IPS DF 19.7 (cell line): ENCODE measurements at places on chromosomes 11 and 22.

DNA sequence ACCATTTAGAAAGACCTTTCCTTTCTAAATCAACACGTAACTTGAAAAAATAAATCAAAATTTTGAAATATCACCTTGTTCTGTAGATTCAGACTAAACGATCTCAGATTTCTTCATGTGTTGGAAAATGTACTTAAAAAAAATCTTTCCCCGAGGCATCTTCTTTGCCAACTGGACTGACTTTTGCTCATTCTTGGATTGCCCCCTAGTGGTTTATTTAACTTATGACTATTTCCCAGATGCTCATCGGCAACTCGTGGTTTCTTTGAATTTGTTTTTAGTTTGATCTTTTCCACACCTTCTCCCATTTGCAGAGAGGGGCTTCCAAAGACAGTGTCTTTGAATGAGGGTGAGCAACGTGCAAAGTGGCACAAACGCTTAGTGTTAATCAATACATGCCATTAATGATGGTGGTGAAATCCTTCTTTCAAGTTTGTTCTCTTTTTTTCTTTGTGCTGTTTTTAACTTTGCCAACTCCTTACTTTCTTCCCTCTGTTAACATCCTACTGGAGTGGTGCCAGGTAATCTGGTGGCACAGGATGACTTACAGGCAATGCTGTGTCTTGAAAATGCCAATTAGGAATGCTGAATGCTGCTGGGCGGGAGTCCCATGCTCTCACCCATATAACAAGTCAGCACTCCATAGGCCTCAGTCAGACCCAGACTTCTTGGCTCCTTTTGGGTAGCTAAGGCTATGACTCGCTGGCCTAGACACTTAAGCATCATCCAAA, 18.3 kb downstream of the PRSS23 start:
- DNase-seq, result no peak

DNA sequence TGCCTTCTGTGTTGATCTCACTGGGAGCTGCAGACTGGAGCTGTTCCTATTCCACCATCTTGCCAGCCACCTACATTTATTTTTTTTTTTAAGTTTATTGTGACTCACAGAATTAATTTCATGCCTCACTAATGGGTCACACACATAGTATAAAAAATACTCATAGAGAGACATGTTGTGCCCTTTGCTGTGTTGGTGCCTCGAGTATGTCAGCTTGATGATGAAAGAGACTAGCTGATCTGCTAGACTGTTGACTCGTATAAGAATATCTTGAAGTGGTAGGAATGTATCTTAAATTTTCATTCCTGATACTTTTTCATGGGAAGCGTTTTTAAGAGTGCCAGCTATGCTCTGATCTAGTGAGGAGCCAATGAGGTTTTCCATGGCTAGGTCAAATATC, 28.6 kb upstream of the AMPD3 start:
- no peak for DNase-seq

- DNase-seq, result no peak
These were observed 76.7 kb upstream of the SYT9 start for GRCh38 chr11:7175007-7175406.

GRCh38 chr11:134350381-134350780, 18.6 kb downstream of the GLB1L2 start:
- no peak for DNase-seq

DNA sequence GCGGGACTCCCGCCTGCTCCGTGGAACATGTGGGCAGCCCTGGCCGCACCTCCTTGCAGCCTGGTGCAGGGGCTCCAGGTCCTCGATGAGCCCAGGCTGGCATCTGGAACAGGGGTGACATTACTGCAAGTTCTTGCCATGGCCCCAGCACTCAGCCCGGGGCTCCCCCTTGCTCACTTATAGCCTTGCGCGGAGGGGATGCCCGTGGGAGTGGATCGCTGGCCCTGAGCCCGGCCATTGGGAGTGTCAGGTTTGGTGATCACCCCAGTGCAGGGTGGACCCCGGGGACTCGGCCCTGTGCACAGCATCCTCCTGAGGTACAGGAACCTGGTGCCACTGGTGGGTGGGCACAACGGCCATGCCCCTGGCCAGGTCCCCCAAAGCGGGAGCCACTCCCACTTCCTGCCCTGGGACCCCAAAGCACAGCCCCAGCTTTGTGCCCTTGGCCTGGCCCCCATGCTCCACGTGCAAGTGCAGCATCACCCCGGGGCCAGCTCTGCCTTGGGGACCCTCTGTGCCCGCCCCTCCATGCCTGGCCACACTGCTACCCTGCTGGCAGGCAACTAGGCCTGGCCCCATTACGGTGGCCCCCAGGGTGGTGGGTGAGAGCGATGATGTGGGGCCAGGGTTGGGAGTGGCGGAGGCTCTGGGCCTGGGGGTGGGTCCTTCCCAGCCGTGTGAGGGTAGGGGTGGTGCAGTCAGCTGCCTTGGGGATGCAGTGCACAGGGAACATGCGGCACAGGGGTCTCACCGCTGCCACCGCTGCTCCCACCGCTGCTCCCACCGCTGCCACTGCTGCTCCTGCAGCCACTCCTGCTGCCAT, 439.8 kb downstream of the TBC1D22A start:
- DNase-seq, result no peak

- no peak for DNase-seq
These were observed 520.4 kb upstream of the LUZP2 start for GRCh38 chr11:23976426-23976825.

DNA sequence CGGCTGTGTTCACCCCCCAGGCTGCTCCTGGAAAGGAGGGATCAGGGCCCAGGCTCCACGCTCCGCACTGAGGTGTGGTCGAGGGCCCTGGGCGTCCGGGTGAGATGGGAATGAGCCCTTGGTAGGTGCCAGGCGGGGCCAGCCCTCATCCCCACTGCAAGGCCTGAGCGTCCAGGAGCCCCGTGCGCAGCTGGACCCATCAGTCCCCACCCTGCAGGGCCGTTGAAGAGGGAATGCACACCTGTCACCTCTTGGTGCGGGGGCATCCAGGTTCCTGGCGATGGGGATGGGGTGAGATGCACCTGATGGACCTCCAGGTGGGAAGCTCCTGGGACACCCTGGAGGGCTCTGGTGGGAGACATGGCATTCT, 72.2 kb downstream of the KCNQ1 start:
- DNase-seq, result no peak

GRCh38 chr22:27238935-27239510, 562.5 kb downstream of the MN1 start:
- DNase-seq, result no peak

GRCh38 chr11:128157423-128158298, 429.7 kb downstream of the ETS1 start:
- DNase-seq, result no peak

GRCh38 chr11:64259533-64260067, 8.3 kb downstream of the PLCB3 start:
- no peak for DNase-seq

- DNase-seq, result no peak
These were observed 33.8 kb downstream of the SLC35F2 start for GRCh38 chr11:107824668-107825369.

GRCh38 chr11:44363116-44363515, 53.2 kb upstream of the ALX4 start:
- DNase-seq, result no peak

- no peak for DNase-seq
These were observed 19.7 kb downstream of the RAB30 start for GRCh38 chr11:83051760-83052671.

DNA sequence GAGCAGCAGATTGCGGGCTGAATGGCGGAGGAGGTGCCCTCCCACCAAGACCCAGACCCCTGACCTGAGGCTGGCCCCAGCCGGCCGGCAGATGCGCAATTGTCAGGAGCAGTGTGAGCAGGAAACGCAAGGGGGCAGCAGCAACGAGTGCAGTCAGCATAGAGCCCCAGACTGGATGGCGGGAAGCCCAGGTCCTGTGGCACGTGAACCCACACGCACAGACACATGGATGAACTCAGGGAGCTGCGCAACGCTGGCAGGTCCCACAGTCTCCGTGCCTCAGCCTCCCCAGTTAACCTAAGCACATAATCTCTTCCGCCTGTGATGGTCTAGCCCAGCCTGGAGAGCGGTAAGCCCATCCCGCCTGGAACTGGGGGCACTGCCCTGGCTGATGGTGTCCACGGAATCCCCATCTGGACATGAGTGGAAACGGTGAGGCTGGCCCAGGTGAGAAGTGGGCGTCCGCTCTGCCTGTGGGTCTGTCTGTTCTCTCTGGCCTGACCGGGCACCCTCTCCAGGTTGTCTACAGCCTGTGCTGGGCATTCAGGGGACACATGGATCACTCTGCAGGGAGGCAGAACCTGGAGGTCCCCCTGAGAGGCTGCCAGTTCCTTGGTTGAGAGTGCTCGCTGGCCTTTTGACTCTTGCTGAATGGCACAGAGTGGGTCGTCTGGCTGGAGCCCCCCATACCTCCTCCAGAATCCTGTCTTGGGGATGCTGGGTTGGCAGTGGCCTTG, 626 bp upstream of the TBX10 start:
- DNase-seq, result no peak

GRCh38 chr22:33957086-33957485, 36.8 kb upstream of the LARGE1 start:
- no peak for DNase-seq

DNA sequence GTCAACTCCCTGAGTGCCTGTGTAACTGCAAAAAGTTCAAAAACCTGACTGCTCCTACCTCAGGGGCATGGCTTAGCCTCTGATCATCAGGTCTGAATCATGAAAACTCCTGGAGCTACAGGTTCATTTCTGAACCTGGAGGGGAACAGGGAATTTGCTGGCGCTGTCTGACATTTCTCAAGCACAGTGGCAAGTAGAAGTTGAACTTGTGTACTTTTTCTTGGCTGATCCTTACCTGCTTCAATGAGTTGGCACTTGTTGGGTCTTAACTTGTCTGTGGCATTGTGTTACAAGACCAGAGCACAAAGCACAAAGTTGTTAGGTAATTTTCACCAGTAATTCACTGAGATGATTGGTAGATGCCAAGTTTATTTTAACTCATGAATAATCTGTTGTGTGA, 3.3 kb downstream of the TMEM109 start:
- no peak for DNase-seq

- no peak for DNase-seq
These were observed 3.8 kb upstream of the CPT1A start for GRCh38 chr11:68845351-68846002.

DNA sequence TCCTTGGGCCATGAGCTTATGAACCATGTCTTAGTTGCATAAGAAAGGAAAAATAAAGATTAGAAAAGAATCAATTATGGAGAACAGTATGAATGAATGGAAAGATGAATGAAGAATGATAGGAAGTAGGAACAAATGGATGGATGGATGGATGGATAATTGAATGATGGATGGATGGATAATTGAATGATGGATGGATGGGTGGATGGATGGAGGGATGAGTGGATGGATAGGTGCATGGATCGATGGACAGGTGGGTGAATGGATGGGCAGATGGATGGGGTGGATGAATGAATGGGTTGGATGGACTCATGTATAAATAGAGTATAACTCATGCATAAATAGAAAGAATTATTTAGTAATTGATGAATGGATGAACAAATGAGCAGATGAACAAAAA, 7.2 kb downstream of the LSP1 start:
- DNase-seq, result no peak

GRCh38 chr11:57900320-57900719, 123.4 kb upstream of the OR9Q1 start:
- no peak for DNase-seq

GRCh38 chr11:61256710-61257482, 15.9 kb downstream of the PGA5 start:
- DNase-seq, result no peak

DNA sequence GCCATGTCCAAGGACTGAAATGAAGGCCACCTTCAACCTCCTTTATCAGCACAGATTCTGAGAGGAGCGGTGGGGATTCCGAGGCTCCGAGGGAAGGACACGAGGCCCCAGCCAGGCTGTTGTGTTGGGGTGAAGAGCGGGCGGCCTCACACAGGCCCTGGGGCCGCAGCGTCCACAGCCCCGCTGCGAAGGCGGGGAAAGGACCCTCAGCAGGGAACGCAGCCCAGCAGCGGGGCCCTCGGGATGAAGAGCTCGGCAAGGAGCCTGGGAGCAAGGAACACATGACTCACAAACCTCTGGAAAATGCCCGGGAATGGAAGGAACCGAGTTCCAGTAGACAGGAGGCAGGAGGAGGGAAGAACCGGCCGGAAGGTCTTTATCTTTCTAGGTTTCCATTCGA, 227.2 kb downstream of the BRD1 start:
- DNase-seq, result no peak

GRCh38 chr22:36916034-36916433, 2.6 kb downstream of the CSF2RB start:
- no peak for DNase-seq

DNA sequence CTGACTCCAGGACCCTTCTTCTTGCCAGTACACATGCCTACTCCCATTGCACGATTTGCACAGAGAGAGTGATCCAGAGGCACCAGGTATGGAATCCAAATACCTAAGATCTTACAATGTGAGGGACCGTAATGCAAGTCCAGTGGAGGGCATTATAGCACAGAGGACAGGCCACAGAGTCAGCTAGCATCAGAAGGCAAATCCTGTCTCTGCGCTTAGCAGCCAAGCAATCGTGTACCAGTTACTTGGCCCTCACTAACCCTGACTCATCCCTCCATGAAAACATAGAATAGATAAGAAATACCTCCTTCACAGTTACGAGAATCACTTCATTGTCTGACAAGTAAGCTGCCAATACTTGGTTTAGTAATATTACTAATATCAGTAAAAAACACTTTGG, 69.7 kb upstream of the SLC6A5 start:
- no peak for DNase-seq

GRCh38 chr11:69450064-69450856, 31.2 kb upstream of the LINC01488 start:
- DNase-seq, result no peak

- no peak for DNase-seq
These were observed 9.8 kb upstream of the CECR2 start for GRCh38 chr22:17359501-17359900.

GRCh38 chr11:45884596-45885185, 760 bp upstream of the MAPK8IP1 start:
- DNase-seq, result no peak

DNA sequence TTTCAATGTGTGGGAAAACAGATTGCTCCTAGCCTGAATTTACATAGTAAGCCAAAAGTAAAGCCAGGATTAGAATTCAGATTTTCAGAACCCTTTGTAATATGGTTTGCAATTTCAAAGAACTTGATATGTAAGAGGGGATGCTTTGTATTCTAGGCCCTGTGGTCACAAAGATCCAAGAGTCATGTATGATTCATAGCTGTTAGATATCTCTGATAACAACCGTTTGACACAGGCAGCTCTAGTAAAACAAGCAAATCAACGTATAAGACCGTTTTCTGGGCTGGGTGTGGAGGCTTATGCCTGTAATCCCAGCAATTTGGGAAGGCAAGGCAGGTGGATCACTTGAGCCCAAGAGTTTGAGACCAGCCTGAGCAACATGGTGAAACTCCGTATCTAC, 79.6 kb downstream of the EMSY start:
- DNase-seq, result no peak

- no peak for DNase-seq
These were observed 731.5 kb downstream of the NTM start for GRCh38 chr11:132101881-132102280.
